Stimulated activated CD4-positive, alpha-beta T cell treated with anti-CD3 and anti-CD28 coated beads, Interleukin-12 subunit alpha, Interleukin-12 subunit beta, amount 100 ng/mL, for 48 hours (primary cell): ENCODE measurements at places on chromosomes 5 and 9.

- no peak for DNase-seq
Measured at GRCh38 chr9:129568560-129569501, 52.1 kb downstream of the C9orf50 start.

DNA sequence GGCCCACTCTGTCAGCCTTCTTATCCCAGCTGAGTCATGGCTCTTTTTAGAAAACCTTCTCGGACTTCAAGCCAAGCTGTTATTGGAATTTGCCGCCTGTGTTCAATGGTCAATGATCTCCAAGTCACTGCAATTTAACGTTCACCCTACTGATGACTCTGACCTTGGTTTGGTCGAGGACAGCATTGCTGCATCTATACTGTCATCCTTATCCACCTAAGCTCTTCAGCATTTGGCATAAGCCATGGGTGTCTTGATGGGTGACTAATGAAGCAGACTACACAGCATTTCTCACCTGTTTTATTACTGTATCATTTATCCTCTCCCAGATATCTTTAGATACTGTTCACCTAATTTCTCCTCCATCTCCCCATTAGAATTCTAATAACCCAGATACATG is 5.6 kb upstream of the HSPB3 start:
- no peak for DNase-seq

GRCh38 chr9:121640076-121640475 is 11.4 kb upstream of the DAB2IP start:
- peak; percentile 21 for DNase-seq

- DNase-seq, result no peak
Measured at GRCh38 chr5:80816590-80816989, 143.6 kb upstream of the RASGRF2 start.

DNA sequence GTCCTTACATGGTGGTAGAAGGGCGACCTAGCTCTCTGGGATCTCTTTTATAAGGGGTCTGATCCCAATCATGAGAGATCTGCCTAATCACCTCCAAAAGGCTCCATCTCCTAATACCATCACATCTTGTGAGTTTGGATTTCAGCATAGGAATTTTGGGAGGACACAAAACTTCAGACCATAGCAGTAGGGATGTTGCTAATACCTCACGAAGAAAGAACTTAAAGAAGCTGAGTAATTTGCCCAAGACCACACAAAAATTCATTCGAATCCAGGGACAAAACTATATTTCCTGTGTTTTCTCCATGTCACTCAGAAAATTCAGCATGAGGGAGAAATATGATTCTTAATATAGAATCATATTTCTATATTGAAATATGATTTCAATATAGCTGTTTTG is 32.7 kb downstream of the MTAP start:
- DNase-seq, result no peak

- DNase-seq, result no peak
Measured at GRCh38 chr5:171336521-171337209, 27.6 kb downstream of the TLX3 start.

GRCh38 chr5:86864051-86864450 is 246.3 kb downstream of the COX7C start:
- no peak for DNase-seq

- DNase-seq, result peak; percentile 36
Measured at GRCh38 chr9:34047864-34048726, 592 bp downstream of the UBAP2 start.

DNA sequence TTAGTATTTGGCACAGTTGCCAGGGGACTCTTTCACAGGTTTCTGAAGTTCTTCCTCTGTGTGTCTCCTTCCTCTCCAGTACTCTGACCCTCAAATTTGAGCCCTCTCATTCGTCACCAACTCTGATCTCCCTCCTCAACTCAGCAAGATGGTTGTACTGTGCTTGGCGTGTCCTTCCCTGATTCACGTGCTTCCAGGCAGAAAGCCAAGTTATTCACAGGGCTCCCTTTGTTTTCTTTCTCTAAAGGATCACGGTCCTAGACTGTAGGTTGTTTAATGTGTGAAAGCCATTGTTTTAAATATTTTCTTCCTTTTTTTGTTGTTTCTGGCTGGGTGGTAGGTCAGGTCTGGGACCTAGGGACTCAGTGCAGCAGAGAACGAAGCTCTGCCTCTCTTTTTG is 142.9 kb downstream of the DMAC1 start:
- DNase-seq, result no peak

DNA sequence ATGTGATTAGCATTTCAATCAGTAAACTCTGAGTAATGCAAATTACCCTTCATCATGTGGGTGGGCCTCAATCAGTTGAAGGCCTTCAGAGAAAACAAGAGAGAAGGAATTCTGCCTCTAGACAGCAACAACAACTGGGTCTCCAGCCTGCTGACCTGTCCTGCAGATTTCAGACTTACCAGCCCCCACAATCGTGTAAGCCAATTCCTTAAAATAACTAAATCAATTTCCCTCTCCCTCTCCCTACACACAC is 41.7 kb upstream of the FBXW11 start:
- DNase-seq, result no peak

DNA sequence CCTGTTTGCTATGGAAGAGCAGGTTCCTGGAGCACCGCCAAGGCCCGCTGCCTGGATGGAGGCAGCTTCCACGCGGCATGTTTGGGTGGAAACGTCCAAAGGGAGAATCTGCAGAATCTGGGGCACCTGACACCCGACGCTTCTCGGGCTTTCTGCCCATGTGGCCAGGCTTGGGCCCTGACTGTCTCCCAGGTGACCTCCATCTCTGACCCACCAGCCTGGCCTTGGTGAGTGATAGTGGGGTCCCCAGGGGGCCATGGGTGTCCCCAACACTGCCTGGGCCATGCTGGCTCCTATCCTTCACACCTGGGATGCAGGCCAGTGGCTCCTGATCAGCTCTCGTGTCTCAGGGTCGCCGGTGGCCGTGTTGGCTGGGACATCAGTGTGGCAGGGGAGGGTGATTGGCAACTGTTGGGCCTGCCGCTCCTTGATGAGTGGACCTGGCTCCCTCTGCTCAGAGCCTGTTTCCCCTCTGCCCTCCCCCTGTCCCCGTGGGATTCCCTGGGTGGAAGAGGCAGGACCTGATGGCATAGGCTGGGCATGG is 34.0 kb downstream of the GLT6D1 start:
- DNase-seq, result no peak

GRCh38 chr5:124650147-124650561 is 96.3 kb downstream of the ZNF608 start:
- DNase-seq, result no peak

DNA sequence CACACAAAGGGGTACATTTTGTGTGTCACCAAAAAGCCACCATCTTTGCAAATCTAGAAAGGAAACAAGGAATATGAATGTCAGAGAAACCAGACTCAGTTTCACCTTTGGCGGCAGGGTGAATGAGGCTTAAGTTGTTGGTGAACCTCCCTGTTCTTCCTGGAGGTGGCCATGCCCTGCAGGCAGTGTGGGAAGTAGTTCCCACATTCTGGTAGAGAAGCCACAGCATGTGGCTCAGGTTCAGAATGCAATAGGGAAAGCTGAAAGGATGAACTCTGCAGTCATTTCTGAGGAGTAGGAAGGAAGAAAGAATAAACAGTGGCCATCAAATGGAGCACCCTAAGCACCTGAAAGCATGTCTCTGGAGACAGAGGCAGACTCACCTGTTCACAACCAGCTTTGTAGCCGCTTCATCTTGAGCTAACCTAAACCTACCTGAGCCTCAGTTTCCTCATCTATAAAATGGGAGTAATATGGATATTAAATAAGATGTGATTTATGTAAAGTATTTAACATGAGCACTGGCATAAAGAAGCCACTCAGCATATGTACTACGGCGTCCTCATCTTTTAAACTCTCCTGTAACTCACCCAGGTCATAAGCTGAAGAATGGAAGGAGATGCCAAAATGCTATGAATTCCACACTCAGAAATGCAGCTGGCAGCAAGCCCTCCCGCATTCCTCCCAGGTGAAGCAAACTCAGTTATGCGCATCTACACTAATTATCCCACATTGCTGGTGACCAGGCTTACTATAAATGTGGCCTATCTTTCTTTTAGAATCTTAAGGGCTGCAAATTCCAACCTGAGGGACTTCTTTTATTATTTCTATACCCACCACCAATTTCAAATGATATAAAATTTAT is 86.0 kb downstream of the ZNF608 start:
- no peak for DNase-seq

- DNase-seq, result peak; percentile 27
Measured at GRCh38 chr5:141512911-141513626, 24.2 kb downstream of the PCDHGC5 start.

- no peak for DNase-seq
Measured at GRCh38 chr9:25557645-25558300, 120.5 kb downstream of the TUSC1 start.

DNA sequence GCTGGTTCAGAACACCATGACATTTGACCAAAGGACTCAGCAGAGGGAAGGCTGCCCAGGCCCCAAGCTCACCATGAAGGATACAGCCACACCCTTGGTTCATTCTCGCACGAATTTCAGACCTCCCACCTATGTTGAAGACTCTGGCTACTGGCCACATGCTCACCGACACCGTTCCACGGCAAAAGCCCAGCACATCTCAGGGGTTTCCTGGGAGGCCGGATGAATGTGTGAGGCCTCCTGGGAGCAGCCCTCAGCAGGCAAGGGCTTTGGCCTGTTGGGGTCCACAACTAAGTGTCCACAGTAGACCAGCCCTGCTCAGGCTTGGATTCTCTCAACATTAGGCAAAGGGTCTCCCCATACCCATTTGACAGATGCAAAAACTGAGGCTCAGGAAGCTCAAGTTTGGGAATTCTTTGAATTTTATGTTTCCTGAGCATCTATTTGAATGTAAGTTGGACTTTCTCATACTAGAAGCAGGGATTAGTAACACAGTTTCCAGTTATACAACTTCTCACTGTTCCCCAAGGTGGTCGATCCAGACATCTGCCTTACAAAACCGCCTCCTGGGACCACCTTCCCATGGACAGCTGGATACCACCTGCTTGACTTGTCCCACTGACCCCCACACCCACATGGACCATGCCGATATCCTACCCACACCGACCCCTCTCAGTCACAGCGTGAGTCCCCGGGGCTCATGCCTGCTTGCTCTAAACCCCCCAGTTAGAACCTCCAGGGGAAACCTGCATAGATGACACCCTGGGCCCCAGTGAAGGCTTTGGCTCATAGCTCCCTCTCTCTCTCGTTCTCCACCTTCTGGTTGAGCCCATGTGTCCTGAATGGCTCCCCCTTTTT is 27.9 kb downstream of the CCT5 start:
- no peak for DNase-seq

DNA sequence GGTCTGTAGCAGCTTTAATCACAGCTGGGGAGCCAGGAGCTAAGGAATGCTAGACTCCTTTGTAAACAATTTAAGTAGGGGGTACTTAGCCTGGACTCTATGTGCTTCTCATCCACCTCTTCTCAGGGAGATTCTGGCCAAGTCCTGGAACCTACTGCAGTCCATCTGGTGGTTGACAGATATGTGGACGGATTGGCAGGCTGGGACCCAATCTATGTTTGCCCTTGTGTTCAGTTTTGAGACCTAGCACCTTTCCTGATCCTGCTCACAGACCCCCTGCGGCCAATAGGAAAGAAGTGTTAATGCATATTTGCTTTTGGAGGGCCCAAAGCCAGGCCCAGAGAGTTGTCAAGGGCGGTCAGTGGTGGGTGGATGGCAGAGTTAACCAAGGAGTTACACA is 6.4 kb downstream of the SLC22A5 start:
- DNase-seq, result no peak

GRCh38 chr5:102833146-102833545 is 78.0 kb downstream of the PAM start:
- no peak for DNase-seq

DNA sequence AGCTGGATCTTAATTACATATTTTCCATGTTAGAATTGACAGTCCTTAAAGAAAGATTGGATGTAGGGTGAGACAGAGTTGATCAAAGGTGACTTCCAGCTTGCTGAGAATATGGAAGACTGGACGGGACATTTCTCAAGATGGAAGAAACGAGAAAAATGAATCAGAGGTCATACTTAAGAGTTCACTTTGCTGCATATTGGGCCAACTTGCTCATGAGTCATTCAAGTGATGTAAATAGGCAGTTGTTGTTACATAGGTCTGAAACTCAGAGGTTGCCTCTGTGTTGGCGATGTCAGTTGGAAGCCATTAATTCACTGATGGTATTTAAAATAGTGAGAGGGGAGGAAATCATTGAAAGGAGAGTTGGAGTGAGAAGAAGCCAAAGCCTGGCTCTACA is 132.8 kb downstream of the CD180 start:
- no peak for DNase-seq

GRCh38 chr5:123287881-123288280 is 135.3 kb downstream of the CEP120 start:
- no peak for DNase-seq

DNA sequence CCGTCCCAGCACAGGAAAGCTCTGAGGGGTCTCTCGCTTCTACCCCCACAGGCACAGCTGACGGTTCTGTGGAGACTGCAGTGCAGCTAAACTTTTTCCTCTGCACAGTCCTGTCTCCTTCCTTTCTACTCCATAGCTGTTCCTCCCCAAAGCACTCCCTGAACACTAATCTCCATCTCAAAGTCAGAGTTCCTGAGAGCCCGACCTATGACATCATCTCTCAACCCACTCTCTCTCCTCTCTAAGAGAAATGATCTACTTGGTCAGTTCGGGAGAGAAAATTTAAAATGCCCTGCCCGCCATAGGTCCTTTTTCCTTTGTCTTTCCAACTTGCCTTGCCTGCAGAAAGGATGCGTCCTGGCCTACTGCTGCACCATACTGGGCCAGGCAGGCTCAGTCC is 90.6 kb downstream of the FANCC start:
- no peak for DNase-seq

DNA sequence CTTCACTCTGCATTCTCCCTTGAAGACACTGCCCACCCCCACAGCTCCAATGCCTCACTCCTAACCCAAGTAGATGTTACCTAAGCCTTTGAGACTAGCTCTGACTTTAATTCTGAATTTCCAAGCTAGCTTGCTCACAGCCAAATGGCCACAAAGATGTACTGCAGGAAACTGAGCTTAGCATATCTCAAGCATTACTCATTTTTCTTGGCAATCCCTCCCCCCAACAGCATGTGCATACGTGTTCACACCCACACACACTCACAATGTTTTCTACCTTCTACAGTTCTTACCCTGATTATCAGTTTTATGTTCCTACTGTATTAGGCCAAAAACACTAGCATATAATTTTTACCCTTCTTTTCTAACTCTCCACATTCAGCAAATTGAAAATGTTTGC is 13.7 kb upstream of the GRIA1 start:
- no peak for DNase-seq
